ENCODE measurements at places on chromosomes 7 and 10.

GRCh38 chr7:127986581-127987521, 44.4 kb downstream of the LRRC4 start:
- DNase-seq: no peak

GRCh38 chr7:101882595-101883564, 65.5 kb downstream of the CUX1 start:
- DNase-seq: peak; percentile 58

DNA sequence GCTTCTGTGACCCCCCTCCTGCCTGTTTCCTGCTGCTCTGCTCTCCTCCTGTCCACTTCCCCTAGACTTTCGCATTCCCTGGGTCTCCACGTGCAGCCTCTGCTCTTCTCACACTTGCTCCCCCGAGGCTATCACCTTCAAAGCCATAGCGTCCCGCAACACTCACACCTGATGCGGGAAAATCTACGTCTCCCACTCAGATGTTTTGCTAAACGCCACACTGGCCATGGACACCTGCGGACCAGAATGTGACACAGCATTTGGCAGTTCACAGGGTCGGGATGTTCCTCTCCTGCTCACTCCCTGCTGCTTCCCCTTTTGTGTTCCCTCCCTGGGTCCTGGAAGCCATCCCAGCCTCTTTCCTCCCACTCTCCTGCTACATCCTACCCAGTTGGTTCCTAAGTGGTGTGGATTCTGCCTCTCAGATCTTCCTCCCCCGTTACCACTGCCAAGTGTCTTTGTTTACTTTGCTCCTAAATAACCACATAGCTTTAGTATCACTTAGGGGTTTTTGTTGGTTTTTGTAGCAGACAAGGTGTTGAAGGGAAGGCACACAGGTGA, 33.7 kb upstream of the RBM33 start:
- DNase-seq: no peak

DNA sequence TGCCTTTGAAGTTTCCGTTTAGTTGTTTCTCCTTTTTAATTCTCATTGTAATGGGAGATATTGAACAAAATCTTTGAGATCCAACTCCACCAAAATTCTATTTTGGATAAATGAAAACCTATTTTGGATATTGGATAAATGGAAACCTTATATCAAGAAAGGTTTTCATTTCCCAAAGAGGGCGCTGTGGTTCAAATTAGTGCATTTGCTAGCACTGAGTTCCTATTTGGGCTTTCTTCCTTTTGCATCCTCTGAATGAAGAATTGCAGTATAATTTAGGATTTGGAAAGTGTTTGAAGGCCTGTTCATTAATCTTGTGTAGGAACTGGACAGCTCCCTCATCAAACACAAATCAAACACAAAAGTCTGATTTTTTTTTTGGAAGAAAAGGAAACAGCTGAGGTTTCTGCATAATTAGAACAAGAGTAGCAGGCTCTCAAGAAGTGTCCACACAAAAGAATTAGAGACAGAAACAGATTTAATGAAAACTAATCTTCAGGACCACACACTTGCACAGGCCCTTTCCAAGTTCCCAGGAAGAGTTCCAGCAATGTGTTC, 80.8 kb upstream of the KLF14 start:
- no peak for DNase-seq

Data from NCI-H510A (cell line).